Amygdala (tissue), 56 donors: ENCODE measurements at places on chromosomes 16 and 17.

DNA sequence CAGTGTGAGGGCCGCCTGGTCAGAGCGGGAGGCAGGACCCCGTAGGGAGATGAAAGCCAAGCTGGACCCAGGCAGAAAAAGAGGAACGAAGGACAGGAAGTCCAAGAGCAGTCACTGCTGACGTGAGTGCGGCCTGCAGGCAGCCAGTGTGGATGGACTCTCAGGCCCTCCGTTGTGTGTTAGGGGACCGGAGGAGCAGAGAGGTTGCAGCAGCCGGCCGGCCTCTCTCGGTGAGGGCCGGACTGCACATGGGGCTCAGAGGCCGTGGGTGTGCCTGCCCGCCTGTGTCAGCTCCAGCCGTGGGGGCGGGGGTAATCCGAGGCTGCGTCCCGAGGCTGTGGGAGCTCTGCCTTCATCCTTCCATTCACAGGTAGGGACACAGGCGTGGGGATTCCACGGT is 67.4 kb downstream of the JPH3 start:
- no peak for DNase-seq

- no peak for DNase-seq
Measured at GRCh38 chr17:80511222-80512180, 33.1 kb upstream of the RPTOR start.

DNA sequence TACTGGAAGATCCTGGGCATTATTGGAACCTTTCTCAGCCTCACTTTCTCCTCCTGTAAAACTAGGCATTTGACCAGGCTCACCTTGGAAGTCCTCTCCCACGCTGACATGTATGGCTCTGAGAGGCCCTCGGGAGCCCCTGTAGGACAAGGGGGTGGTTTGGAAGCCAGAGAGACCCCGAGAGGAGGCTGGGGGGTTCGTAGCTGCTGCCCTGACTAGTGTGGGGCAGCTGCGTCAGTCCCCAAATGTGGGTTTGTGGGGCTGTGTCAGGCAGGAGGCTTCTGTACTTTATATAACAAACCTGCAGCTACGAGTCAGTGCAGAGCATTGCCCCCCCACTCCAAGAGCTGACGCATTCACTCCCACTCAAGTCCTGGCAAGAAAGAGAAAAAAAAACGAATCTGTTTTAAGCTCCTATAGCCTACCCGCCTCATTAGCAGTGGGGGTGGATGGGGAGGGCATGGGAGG is 1.8 kb downstream of the CX3CL1 start:
- no peak for DNase-seq

DNA sequence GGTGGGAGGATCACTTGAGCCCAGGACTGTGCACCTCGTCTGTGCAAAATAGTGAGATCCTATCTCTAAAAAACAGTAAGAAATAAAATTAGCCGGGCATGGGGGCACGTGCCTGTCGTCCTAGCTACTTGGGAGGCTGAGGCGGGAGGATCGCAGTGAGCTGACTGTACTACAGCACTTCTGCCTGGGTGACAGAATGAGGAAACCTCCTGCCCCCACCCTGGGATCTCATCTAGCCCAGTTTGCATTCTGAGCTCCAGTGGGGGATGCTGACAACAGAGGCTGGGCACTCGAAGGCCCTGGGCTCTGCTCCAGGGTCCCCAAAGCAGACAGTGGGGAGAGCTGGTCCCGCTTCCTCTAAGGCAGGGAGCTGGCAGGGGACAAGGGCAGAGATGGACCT is 7.1 kb downstream of the NAGPA start:
- no peak for DNase-seq

DNA sequence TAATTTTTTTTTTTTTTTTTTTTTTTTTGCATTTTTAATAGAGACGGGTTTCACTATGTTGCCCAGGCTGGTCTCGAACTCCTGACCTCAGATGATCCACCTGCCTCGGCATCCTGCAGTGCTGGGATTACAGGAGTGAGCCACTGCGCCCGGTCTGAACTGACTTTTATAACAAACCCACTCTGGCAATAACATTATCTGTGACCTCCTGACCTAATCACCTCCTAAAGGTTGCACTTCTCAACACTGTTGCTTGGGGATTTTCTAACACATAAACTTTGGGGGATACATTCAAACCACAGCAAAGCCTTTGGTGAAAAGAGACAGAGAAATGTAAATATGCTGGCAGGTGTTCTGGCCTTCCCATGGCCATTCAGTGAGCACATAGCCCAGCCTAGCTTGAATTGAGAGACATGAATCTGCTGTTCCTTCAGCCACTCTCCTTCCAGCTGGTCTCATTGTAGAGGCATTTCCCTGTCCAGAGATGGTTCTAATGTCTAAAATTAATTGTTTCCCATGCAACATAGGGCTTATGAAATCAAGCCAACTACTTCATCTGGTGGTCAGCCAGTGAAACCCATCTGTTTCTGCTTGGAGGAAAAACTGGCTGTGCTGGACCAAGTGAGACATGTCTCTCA is 28.3 kb downstream of the LYRM1 start:
- no peak for DNase-seq
